NCI-H1092 treated with DMSO at 0.1 percent for 48 hours (cell line): ENCODE measurements at places on chromosomes 3 and 15.

DNA sequence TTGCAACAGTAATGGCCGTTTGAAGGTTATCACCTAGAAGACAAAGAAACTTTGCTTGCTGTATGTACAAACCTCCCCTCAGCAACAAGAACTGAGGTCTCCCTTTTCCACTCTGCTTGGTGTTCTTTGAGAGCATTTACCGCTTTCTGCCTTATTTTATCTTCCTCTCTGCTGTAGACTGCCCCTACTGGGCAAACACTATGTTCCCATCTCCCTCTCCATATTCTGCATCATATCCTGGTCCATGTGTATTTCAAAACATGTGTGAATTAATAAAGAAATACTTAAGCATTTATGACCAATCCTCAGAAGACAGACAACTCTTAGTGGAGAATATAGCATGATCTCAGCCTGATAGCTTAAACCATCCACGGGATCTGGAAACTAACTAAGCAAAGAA, 64.4 kb downstream of the ATP13A5 start:
- no peak for DNase-seq

GRCh38 chr3:110905121-110905520, 166.5 kb upstream of the NECTIN3 start:
- DNase-seq: no peak

- DNase-seq: no peak
Measured at GRCh38 chr3:144626835-144627234, 655.2 kb downstream of the DIPK2A start.

DNA sequence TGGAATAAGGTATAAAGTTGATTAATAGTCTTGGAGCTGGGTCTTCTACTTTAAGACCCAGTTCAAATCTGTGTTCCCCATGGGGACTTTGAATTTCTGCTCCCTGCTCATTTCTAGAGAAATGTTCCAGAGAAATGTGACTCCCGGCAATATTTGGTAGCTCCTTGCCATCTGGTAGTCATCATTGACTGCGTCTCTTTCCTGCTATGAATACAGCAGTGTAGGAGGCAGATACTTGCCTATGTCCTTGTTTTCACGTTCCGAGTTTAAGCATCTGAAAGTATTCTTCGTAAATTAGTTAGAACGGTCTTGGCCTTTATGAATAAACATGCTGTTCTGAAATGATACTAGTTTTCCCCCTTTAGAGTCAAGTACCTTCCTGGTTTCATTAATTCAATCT, 352.9 kb downstream of the PTPRG start:
- DNase-seq: no peak

DNA sequence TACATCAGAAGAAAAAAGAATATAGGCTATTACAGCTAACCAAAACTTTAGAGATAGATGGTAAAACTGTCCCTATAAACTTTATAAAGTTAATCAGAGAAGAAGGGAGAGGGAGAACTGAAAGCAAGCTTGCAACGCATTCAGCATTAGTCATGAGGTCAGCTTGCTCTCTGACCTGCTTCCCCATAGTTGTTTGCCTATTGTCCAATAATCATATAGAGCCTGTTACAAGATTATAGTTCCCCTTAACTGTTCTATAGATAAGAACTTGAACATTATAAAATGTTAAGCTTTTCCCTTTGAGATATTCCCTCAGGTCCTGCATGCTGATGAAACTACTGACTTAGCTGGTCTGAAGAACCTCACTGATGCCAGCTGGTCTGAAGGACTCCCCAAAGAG, 74.5 kb downstream of the CPNE4 start:
- no peak for DNase-seq

GRCh38 chr15:84904419-84904818, 20.0 kb downstream of the SLC28A1 start:
- DNase-seq: no peak

DNA sequence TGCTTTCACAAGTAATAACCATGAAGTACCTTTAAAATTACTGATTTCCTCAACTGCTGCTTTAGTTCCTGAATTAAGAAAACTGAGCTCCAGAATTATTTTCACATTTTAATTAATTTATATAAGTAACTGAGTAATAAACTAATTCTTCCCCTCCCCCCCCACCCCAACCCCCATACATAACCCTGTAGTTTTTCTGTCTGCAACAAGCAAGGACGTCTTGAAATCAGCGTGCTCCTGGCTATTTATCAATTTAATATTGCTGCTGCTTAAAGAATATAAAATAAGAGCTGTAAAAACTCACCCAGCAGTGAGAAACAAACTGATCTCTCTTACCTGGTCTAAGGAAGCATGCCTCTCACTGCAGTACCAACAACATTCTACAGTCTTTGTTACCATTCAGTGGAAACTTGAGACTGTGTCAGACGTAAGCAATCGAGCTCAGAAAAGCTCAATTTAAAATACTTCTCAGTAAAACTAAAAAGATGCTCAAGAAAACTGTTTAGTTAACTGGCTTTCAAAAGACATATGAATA, 121.0 kb downstream of the TFDP2 start:
- no peak for DNase-seq

GRCh38 chr15:41011055-41011815, 58.0 kb downstream of the CHAC1 start:
- DNase-seq: no peak

DNA sequence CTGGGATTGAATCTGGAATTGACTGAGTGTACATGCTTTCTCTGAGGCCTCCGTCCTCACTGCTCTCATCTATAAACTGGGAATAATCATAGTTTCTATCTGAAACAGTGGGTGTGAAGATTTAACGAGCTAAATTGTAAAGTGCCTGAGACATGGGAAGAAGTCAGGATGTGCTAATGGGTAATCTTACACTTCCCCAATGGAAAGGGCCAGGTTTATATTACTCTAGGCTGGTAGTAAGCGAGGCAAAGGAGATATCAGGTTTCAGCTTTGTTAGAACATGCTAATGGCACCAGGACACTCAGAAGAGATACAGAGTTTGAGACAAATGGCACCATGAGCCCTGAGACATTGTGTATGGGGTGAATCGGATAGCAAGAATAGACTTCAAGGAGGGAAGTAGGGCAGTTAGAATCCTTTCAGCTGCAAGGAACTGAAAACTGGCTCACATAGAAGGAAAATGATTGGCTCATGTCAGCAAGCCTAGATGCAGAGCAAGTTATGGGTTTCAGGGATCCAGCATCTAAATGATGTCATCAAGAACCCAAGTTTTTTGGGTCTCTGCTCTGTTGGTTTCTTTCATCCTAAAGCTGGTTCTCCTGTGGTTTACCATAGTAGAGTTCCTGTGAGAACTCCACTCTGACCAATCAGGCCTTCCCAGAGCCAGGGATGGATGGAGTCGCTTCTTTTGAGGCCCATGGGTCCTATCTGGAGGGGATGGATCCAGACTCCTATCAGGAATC, 21.8 kb downstream of the FLNB start:
- no peak for DNase-seq

DNA sequence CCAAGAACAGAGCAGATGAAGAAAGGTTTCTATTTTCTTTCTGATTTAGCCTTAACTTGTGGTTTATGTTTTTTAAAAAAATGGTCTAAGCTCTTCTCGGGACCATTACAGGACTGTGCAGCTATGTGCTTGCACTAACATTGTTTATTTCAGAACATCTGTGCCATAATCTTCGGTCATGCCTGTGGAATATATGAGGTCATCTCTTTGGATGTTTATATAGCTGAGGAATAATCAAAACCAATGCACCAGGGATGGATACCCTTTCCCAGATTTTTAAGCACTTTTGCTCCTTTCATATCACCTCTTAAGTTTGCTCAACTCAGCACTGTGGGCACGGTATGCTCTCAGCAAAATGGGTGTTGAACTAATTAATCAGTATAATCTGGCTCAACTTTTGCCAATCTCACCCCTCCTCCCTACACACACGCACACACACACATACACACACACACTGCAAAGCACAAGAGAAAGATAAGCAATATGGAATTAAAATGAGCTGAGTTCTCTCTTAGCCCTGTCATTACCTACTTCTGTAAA, 268.5 kb upstream of the TMC3 start:
- no peak for DNase-seq

DNA sequence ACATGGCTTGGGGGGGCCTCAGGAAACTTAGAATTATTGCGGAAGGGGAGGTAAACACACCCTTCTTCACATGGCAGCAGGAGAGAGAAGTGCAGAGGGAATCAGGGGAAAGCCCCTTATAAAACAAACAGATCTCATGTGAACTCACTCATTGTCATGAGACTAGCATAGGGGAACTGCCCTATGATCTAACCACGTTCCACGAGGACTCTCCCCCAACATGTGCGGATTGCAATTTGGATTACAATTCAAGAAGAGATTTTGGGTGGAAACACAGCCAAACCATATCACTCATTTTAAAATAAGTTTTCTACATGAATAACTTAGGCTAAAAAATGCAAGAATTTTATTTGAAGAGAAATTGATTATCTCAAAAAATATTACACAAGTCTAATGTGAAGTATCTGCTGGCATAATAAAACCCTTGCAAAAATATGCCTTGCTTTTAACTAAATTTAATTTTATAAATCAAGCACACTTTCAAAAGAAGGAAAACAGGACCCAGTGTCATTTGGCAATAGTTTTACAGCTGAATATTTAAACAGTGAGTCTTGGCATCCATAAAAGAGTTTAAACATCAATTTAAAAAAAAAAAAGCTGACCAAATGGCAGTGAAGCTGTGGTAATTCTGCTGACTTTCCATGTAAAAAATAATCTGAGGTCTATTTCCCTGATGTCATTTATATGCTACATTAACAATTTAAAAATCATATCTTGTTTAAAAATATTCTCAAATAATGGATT, 1057.2 kb downstream of the NAALADL2 start:
- DNase-seq: no peak

- DNase-seq: no peak
Measured at GRCh38 chr3:124303305-124303910, 311.5 kb upstream of the ROPN1 start.

DNA sequence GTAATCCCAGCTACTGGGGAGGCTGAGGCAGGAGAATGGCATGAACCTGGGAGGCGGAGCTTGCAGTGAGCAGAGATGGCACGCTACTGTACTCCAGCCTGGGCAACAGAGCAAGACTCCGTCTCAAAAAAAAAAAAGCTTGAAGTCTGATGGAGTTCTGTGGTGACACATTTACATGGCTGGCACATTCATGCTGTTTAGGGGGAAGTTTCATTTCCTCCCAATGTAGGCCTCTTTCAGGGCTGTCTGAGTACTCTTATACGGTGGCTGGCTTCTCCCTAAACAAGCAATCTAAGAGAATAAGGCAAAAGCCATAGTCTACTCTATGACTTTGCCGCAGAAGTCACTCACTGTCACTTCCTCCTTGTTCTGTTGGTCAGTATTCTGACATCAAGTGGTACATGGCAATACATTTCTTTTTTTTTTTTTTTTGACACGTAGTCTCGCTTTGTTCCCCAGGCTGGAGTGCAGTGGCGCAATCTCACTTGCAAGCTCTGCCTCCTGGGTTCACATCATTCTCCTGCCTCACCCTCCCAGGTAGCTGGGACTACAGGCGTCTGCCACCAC, 41.2 kb downstream of the OIP5 start:
- DNase-seq: no peak

DNA sequence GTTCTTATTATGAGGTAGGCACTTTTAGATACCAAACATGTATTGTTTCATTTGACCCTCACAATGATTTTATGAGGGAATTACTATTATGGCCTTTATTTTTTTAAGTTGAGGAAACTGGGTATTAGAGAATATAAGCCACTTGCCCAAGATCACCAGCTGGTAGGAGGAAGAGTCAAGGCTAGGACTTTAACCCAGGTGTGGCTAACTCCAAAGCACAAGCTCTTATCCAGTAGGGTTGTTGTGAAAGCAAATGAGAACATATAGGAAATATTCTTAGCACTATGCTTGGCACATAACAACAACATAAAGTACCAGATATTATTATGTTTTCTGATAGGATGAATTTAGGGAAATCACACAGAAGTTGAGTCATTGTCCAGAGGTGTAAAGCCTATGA, 7.9 kb downstream of the BTLA start:
- DNase-seq: no peak

DNA sequence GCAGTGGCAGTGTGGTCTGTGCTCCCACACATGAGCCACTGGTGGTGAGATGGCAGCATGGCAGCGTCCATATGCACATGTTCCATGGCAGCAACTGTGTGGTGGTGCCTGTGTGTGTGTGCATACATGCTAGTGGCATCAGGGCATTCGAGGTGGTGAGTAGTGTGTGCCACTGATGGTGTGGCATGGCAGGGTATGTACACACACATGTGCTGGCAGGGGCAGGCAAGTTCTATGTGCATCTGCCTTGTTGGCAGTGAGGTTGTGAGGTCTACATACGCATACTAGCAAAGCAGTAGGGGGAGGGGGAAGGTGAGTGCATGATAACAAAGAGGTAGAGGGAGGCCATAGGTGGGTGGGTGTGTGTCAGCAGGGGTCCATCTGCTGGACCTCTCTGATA, 378.7 kb downstream of the C3orf38 start:
- no peak for DNase-seq

- DNase-seq: no peak
Measured at GRCh38 chr3:53806182-53807116, 39.8 kb downstream of the CHDH start.
